ENCODE measurements at places on chromosomes 1 and 21. TPM values are rescaled to one million over a fixed set of nuclear protein-coding genes. Genes with fewer than 3 reads are reported as not detected.

The TNFRSF8 gene
- 0.06 TPM for total RNA-seq

DNA sequence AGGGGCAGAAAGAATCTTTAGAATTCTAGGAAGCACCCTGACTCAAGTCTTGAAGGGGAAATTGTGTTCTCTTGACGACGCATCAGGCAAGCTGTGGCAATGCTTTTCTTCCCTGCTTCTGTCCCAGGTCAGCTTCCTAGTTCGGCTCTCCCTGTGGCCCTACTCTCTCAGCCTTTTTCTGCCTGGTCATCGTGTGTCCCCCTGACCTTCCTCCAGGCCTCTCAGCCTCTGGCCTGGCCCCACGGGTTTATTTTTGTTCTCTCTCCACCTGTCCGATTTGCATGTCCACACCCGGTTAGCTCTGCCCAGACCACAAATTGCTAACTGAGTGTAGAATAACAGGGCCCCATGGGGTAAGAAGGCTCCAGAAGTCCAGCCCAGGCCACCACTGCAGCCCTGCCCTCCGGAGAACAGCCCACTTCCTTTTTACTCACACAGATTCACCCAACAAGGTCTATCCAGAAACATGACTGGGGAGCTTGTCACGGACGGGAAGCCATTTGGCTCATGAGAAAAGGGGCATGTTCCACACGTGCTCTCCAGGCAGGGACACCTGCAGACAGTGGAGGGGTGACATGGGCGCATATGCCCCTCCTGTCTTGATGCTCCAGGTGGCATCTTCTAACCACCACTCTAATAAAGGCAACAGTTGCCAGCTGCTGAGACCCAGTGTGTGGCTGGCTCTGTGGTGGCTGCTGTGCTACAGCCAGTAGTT lies 9.8 kb downstream of the KCNN3 start:
- DNase-seq = peak; percentile 52

The LRRN2 gene
- 5.0 TPM for total RNA-seq

The RAD54L gene
- total RNA-seq = 2.5 TPM

DNA sequence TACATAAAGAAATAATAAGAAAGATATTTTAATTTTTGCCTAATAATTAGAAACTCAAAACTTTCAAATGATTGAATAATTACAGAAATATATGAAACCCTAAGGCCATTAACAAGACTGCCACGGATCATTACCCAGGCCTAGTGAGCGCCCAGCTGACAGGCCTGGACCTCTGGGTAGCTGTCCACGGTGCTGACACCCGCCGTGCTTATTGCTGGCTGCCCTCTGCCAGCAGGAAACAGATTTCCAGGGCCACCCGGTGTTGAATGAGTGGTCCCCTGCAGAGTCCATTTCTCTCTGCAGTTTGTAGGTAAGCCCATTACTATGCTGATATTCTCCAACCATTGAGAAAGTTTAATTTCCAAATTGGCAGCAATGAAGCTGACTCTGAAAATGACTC lies 254.4 kb upstream of the GJB5 start:
- peak; percentile 81 for DNase-seq

- DNase-seq = peak; percentile 11
These were observed 209.9 kb downstream of the FAF1 start for GRCh38 chr1:50750021-50750619.

- DNase-seq = no peak
These were observed 300.8 kb downstream of the DISC1 start for GRCh38 chr1:231927431-231927830.

DNA sequence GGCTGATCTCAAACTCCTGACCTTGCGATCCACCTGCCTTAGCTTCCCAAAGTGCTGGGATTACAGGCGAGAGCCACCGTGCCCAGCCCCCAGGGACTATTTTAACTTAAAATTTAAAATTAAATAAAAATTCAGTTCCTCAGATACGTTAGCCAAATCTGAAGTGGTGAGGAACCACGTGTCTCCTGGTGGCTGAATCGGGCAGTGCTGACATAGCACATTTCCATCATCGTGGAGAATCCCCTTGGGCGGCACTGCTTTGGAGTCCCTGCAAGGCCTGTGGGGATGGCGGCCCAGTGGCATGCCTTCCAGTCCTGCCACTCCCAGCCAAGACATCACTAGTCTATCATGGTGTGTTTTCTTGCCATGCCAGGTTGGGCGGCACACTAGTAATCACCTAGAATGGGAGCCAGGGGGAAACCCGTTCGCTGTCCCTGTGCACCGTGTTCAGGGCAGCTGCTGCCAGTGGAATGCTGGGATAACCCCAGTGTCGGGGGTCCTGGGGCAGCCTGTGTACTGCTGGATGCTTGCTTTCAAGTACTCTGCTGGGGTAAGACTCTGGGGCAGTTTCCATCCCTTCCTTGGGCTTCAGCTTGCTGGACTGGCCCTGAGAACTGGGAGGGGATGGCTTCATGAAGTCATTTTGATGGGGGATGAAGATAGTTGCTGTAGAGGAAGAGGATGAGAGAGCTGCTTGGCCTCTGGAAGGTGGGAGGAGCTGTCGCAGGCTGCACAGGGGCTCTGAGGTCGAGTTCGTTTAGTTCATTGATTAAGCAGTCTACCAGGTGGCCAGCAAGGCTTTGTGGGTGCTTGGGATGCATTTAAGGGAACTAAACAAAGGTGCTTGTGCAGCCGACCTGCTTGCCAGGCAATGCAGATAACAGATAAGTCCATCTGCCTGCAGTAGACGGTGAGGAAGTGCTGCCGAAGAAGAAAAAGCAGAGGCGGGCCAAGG lies 4.6 kb downstream of the ZBTB48 start:
- no peak for DNase-seq

The SLC16A4 gene
- total RNA-seq = 0.66 TPM

GRCh38 chr1:170156594-170156993 lies 10.8 kb downstream of the NTMT2 start:
- no peak for DNase-seq

DNA sequence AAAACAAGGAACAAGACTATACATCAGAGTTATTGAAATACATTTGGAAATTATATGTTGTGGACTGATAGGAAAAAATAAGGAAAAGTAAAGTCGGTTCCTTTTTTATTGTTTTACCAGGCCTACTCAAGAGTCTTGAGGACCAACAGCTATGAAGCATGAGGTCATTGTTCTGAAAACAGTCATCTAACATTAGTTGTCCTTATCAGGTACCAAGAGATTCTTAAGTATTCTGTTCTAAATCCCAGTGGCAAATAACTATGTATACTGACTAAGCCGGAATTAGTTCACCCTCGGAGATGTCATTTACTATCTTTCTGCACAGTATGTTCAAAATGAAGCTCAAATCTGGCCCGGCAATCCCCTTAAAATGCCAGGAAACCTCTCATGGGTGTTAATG lies 585 bp downstream of the ADGRL4 start:
- DNase-seq = no peak

DNA sequence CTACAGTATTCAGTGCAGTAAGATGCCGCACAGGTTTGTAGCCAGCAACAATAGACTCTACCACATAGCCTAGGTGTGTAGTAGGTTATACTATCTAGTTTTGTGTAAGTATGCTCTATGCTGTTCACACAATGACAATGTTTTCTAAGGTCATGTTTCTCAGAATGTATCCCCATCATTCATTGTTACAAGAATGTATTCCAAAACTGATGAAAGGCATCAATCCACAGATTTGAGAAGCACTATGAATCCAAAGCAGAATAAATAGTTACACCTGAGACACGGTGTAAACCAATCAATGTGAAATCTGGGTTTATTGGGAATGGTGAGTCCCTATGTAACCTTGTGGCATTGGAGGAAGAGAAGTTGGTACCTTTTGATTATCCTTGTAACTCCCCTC lies 54.5 kb upstream of the MARK1 start:
- DNase-seq = no peak

The HSPB7 gene
- 744 TPM for total RNA-seq

DNA sequence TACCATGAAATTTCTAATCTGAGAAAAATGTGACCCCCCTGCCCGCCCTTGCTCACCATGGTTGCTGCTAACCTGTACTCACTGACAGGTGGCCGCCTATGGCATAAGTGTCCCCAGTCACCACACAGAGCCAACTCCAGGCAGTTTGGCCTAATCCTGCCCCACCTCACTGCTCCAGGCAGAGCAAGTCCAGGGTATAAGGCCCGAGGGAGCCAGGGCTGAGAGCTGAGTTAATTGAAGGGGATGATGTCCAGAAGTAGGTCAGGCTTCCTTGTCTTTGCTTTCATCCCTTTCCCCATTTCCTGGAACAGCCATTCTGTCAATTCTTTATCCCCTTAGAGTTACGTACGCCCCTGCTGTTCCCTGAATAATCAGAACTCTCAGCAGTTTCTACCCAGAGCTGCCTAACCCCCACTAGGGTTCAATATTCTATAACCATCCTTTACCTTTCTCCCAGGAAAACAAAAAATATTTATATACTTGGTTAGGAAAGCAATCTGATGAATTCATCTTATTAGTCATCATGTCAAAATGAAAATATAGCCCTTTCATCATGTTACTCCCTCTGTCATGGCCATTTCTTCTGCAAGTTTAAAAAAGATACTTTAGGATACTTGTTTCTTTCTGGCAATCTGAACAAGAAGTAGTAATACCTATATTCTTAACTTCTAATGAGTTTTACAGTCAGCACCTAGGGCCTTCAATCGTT lies 29.4 kb upstream of the CD101 start:
- DNase-seq = no peak

GRCh38 chr1:107536266-107536665 lies 395.4 kb downstream of the NTNG1 start:
- DNase-seq = no peak

The OR2L2 gene
- not detected for total RNA-seq

- no peak for DNase-seq
These were observed 9.8 kb upstream of the SSX2IP start for GRCh38 chr1:84700070-84700469.

DNA sequence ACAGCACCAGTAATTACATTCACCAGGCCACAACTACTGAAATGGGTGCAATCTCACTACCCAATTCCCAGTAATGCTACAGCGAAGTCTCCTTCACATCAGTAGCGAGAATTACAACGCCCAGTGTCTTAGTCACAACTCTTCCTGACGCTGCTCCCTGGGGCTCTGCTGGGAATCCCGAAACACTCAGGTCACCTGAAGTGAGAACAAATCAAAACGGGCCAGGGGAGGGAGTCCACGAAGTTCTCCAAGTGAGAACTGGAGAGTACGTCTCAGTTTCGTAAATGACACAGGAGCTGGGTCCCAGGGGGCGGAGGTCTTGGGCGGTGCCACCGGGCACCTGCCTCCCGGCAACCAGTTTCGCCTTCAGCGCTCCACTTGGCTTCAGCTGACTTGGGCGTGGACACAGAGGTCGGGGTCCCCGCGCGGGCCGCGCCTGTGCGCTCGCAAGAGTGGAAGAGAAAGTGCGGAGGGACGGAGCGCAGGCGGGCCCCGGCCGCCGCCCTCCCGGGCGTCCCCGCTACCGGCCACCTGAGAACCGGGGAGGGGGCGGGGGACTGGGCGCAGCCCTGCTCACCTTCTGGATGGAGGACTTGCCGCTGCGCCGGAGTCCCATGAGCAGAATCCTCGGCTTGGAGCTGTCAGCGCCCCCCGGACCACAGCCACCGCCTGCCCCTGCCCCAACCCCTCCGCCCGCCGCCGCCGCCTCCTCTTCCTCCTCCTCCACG lies 575 bp downstream of the RRAGC start:
- peak; percentile 71 for DNase-seq

DNA sequence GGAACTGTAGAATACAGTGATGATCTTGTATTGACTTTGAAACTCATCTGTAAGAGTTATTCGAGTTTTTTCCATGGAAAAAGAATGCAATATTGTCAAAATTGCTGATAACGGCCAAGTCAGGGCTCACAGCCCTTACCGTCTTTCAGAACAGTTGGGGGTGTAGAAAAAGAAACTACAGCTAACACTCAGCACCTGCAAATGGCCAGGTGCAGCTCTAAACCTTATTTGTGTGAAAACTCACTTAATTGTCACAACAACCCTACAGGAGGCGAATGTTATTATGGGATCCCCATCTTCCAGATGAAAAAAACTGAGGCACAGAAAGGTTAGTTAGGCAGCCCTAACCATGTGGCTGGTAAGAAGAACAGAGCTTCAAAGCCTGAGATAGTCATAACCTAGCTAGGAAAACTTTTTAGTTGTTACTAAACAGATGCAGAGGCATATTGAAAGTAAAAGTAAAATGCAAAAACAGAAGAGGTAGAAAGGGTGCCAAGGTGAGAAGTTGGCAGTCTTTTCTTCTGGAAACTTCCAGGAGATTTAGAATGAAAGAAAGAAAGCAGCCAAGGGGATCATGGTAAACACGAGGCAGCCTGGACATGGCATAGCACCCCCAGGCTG lies 76.4 kb downstream of the DSCAM start:
- DNase-seq = no peak

DNA sequence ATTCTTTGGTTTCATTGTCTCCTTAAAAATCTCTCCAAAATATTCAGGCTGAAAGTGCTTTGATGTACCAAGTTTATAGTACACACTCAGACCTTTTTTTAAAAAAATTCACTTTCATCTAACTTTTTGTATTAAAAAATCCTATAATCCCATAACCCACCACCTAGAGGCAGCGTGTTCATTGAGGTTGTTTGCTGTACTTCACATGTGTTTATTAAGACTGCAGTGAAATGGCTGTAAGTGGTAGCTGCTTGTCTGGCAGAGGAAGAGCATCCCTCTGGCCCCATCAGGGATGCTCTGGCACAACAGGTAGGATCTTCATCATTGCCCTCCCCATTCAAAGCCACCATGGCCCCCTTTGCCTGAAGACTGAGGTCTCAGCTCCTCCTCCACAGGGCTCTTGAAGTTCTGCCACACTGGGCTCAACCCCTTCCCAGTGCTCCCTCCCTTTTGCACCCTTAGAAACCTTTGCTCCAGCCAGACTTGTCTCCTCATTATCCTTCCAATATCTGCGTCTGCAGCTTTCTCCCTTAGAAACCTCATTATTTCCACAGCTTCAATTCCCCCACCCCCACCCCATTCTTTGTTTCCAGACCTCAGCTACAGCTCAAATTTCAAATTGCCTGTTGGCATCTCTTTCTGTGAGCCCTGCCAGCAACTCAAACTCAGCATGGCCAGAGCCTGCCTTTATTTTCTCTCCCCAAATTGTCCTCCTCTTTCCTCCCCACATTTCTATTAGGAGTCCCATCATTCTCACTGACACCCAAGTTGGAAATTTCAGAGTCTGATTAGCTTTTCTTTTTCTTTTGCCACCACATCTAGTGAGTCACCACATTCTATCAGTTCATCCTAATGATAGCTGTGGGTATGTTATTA lies 369.6 kb upstream of the USP24 start:
- DNase-seq = peak; percentile 63

- no peak for DNase-seq
These were observed 49.3 kb downstream of the FBXO42 start for GRCh38 chr1:16302709-16303627.

GRCh38 chr21:45541221-45542039 lies 810 bp downstream of the SLC19A1 start:
- DNase-seq = peak; percentile 71

DNA sequence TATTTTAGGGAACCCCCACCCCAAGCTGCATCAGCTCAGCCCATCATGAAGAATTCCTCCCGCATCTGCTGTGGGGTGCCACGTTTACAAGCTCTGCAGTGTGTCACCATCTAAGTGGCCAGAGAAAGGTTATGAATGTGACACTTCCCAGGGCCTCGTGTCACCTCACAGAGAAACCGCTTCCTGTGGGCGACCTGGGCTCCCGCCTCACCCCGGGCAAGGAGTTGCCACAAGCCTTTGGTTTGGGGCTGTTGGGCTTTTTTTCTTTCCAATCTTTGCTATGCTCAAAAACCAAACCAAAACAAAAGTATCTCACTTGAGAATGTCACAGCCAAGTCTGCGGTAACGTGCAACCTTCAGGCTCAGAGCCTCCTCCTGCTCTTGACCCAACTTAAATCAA lies 82.1 kb upstream of the ARHGEF16 start:
- DNase-seq = no peak

Data from cardiac muscle cell (in vitro differentiated cells and primary cell).